ENCODE measurements at places on chromosomes 7 and 10. TPM values are rescaled to one million over a fixed set of nuclear protein-coding genes. Genes with fewer than 3 reads are reported as not detected.

CHN2 gene
- 20.7 TPM for total RNA-seq

PTEN gene
- total RNA-seq = 102 TPM

DCLRE1C gene
- total RNA-seq = 11.8 TPM

OR2A12 gene
- total RNA-seq = 1.0 TPM

CTTNBP2 gene
- 10.9 TPM for total RNA-seq

- no peaks in the 10 kb centered on the region for H3K4me1 ChIP-seq
- no peaks in the 10 kb centered on the region for H3K36me3 ChIP-seq
- DNase-seq = no peak
- no peaks in the 10 kb centered on the region for H3K27me3 ChIP-seq
- no peak overlapping the region for H3K4me3 ChIP-seq
- no peak overlapping the region for H3K27ac ChIP-seq
Measured at GRCh38 chr10:54796881-54797280, 4.2 kb downstream of the PCDH15 start.

DNA sequence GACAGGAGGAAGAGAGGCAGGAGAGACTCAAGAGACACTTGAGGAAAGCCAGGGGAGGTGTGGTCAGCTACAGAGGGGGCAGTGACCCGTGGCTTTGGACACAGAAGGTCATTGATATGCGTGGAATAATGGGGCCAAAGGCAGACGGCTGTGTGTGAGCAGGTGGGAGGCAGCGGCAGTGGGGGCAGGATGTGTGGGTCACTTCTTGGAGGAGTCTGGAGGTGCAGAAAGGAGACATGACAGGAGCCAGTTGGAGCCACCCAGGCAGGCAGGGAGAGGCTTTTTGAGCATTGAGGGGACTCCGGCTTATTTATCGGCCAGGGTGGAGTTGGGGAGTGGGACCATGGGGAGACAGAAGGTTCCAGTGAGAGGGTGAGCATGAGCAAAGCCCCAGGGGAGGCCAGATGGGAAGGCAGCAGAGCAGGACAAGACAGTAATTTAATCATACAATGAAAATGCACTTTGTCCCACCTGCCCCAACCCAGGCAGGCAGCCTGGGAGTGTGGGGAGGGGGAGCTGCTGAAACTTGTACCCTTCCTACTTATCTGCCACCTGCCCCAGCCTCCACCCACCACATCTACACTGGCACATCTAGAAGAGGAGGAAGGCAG lies 5.0 kb downstream of the LDB3 start:
- H3K36me3 ChIP-seq = no peaks in the 10 kb centered on the region
- no peak overlapping the region for H3K4me3 ChIP-seq
- H3K27ac ChIP-seq = no peak overlapping the region
- no peaks in the 10 kb centered on the region for H3K27me3 ChIP-seq
- no peak for DNase-seq

DNA sequence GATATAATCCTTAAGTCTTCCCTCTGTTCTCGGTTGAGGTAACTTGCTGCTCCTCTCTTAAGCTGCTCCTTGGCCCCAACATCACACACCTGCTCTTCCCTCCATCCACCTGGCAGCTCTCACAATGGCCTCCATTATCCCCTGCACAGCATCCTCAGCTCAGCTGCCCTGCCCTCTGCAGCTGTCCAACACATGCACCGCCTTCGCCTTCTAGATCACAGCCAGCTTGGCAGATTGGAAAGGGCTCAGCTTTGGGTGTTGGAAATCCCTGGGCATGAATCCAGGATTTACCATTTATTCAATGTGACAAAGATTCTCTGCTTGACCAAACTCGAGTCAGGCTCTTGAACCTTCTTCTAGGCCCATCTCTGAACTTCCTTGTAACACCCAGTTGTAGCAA lies 20.6 kb downstream of the RGR start:
- H3K4me1 ChIP-seq = no peaks in the 10 kb centered on the region
- H3K27me3 ChIP-seq = peaks cover 20% of the 10 kb centered on the region
- DNase-seq = no peak
- no peak overlapping the region for H3K4me3 ChIP-seq
- H3K27ac ChIP-seq = no peak overlapping the region

- DNase-seq = no peak
- no peaks in the 10 kb centered on the region for H3K27me3 ChIP-seq
- no peaks in the 10 kb centered on the region for H3K36me3 ChIP-seq
Measured at GRCh38 chr7:121494516-121494915, 98.4 kb upstream of the FAM3C start.

GRCh38 chr10:59687657-59688056 lies 22.0 kb downstream of the SLC16A9 start:
- no peak for DNase-seq
- no peaks in the 10 kb centered on the region for H3K36me3 ChIP-seq
- no peak overlapping the region for H3K27ac ChIP-seq
- no peaks in the 10 kb centered on the region for H3K27me3 ChIP-seq
- no peaks in the 10 kb centered on the region for H3K4me1 ChIP-seq
- no peak overlapping the region for H3K4me3 ChIP-seq

- peaks cover 5% of the 10 kb centered on the region for H3K27me3 ChIP-seq
- H3K36me3 ChIP-seq = no peaks in the 10 kb centered on the region
- H3K4me1 ChIP-seq = peaks cover 23% of the 10 kb centered on the region
- peak overlapping the region; percentile 79 for H3K27ac ChIP-seq
- DNase-seq = peak; percentile 57
Measured at GRCh38 chr7:119392-120163, 72.8 kb upstream of the FAM20C start.

- no peaks in the 10 kb centered on the region for H3K27me3 ChIP-seq
- DNase-seq = no peak
- no peak overlapping the region for H3K27ac ChIP-seq
- no peaks in the 10 kb centered on the region for H3K4me1 ChIP-seq
- no peak overlapping the region for H3K4me3 ChIP-seq
Measured at GRCh38 chr10:125562737-125563136, 120.2 kb downstream of the TEX36 start.

- H3K36me3 ChIP-seq = no peaks in the 10 kb centered on the region
- H3K4me1 ChIP-seq = peaks cover 21% of the 10 kb centered on the region
- DNase-seq = no peak
- no peaks in the 10 kb centered on the region for H3K27me3 ChIP-seq
Measured at GRCh38 chr7:46150202-46150601, 229.1 kb upstream of the IGFBP3 start.

- H3K27me3 ChIP-seq = no peaks in the 10 kb centered on the region
- no peak overlapping the region for H3K27ac ChIP-seq
- H3K4me3 ChIP-seq = no peak overlapping the region
- H3K36me3 ChIP-seq = no peaks in the 10 kb centered on the region
Measured at GRCh38 chr10:95306318-95306650, 15.5 kb upstream of the PDLIM1 start.

- peak overlapping the region; percentile 50 for H3K27ac ChIP-seq
- H3K27me3 ChIP-seq = no peaks in the 10 kb centered on the region
- H3K4me3 ChIP-seq = no peak overlapping the region
- no peaks in the 10 kb centered on the region for H3K36me3 ChIP-seq
- H3K4me1 ChIP-seq = no peaks in the 10 kb centered on the region
Measured at GRCh38 chr10:9621216-9621615, 1396.5 kb upstream of the CELF2 start.

GRCh38 chr7:140885735-140886334 lies 38.9 kb downstream of the BRAF start:
- no peak overlapping the region for H3K27ac ChIP-seq
- H3K4me1 ChIP-seq = peaks cover 6% of the 10 kb centered on the region
- no peaks in the 10 kb centered on the region for H3K36me3 ChIP-seq
- no peaks in the 10 kb centered on the region for H3K27me3 ChIP-seq
